ENCODE measurements at places on chromosomes 3 and 15.
A peak's percentile ranks its signal among the peaks of the same experiment; 100 is the strongest.

- DNase-seq, result no peak
These were observed 13.3 kb upstream of the IQSEC1 start for GRCh38 chr3:13086531-13086981.

- no peak for DNase-seq
These were observed at the start of gene APBA2 for GRCh38 chr15:28885630-28886430. Gene APBA2, plus strand, starts transcription at chr15:28885974. Its CDS starts 167,911 bp downstream, at chr15:29053885.

- DNase-seq, result no peak
These were observed 301.4 kb downstream of the CNTN6 start for GRCh38 chr3:1394188-1394587.

- no peak for DNase-seq
These were observed 69.4 kb upstream of the PRR23E start for GRCh38 chr3:127123533-127123932.

GRCh38 chr3:34419801-34420200, 621.4 kb downstream of the PDCD6IP start:
- DNase-seq, result no peak

- peak; percentile 77 for DNase-seq
These were observed 8.4 kb downstream of the NBEAL2 start for GRCh38 chr3:46987743-46988401.

GRCh38 chr3:13509059-13509815, 29.1 kb downstream of the HDAC11 start:
- no peak for DNase-seq

- no peak for DNase-seq
These were observed 39.0 kb downstream of the ANAPC13 start for GRCh38 chr3:134446800-134447199.

GRCh38 chr15:89178307-89178977, 42.9 kb downstream of the RLBP1 start:
- no peak for DNase-seq

GRCh38 chr15:40770147-40770721, 454 bp downstream of the C15orf62 start:
- DNase-seq, result no peak

DNA sequence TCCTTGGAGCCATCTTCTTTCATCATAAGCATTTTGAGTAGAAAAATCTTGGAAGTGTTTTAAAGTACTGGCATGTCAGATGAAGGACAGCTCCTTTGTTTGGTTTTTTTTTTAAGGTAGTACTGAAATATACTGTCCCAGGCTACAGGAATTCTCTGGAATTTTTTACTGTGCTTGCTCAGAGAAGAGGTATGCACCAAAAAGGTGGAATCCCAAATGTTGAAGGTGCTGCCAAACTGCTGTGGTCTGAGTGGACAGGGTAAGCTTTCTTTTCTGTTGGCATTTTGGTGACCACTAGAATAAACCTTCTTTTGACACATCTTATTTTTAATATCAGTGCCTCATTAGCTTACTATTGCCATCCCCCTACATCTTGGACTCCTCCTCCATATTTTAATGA, 7.2 kb downstream of the GNL3 start:
- DNase-seq, result no peak

DNA sequence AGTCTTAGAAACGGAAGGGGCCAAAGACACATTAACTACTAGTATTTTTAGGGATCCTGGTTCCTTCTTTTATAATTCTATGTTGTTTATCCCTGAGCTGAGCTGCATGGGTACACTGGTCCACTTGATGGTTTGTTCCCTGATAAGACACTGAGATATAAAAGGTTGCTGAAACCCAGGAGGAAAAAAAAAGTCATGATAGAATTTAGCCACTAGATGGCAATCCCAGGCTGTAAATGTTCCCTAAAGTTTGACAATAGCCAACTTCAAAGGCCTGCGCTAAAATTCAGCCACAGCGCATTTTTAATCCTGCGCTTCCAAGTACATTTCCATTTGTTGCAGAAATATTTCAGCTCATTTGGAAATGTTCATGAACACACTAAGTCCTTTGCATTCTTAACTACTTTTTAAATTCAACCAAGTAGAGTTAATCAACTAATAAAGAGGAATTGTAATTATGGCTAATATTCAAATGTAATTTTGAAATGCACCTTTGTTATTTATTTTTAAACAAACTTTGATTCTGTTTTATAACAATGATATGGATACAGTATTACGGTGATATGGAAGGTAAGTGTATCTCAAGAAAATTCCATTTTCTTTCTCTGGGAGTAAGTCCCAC, 249.3 kb upstream of the FEZF2 start:
- no peak for DNase-seq

- no peak for DNase-seq
These were observed 524.7 kb downstream of the NAALADL2 start for GRCh38 chr3:175383813-175384212.

DNA sequence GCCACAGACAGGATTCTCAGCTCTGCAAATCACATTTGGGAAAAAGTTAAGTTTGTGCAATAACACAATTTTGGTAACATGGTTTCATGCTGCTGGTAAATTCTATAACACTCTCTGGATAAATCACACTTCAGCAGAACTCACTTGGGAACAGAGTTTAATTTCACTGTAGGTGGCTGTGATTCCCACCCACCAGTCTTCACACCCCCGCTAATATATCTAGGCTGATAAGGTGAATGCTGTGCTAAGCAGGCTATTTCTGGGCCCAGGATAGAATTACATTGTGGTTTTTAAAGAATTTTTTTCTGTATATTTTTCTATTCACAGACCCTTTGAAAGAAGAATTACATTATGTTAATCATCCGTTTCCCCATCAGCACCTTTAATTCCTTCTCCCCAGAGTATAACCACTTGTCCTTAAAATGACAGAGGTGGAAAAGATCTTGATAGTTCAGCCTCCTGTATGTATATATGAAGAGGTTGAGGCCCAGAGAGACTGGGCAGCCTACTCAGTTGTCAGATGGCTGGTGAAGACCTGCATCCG, 22.9 kb downstream of the MAP2K1 start:
- no peak for DNase-seq

GRCh38 chr3:123872621-123873020, 11.5 kb downstream of the MYLK start:
- DNase-seq, result no peak

- peak; percentile 47 for DNase-seq
These were observed 832 bp downstream of the TGFBR2 start for GRCh38 chr3:30607032-30607833.

DNA sequence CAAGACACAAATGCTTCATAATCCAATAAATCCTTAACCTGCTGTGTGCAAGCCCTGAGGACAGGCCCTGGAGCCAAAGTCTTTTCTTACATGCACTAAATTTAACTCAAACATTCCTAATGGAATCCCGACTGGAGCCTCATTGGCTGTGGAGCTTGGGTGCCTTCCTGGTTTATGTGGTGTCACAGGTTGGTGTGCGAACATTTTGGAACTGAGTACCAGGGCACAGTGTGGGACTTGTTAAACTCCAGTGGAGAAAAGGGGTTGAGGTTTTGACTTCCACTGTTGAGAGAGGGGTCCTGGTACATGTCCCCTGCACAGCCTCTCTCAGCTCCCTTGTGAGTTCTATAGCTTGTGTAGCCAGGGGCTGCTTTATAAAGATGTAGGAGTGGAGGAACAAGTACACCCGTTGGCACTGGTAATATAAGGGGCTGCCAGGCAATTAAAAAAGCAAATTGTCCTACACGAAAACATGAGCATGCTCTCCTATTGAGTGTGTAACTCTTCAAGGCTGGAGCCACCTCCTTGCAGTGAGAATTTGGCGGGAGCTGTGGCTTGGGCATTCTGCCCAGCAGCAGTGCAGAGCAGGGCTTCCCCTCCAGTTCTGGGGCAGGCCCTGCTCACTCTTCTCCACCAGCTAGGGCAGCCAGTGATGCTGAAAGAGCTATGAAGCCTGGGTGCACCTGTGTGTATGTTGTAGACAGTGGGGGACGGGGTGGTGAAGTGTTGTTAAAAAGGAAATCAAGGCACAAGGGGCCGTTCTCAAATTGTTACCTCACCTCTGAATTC, 218.1 kb downstream of the CLSTN2 start:
- no peak for DNase-seq

- DNase-seq, result no peak
These were observed 31.4 kb downstream of the NPTN start for GRCh38 chr15:73601451-73602445.

- no peak for DNase-seq
These were observed 295 bp downstream of the ZWILCH start for GRCh38 chr15:66505430-66505811.

- no peak for DNase-seq
These were observed 7.4 kb upstream of the TGM5 start for GRCh38 chr15:43274136-43274535.

- no peak for DNase-seq
These were observed 471.6 kb upstream of the SGO1 start for GRCh38 chr3:20657560-20657959.

DNA sequence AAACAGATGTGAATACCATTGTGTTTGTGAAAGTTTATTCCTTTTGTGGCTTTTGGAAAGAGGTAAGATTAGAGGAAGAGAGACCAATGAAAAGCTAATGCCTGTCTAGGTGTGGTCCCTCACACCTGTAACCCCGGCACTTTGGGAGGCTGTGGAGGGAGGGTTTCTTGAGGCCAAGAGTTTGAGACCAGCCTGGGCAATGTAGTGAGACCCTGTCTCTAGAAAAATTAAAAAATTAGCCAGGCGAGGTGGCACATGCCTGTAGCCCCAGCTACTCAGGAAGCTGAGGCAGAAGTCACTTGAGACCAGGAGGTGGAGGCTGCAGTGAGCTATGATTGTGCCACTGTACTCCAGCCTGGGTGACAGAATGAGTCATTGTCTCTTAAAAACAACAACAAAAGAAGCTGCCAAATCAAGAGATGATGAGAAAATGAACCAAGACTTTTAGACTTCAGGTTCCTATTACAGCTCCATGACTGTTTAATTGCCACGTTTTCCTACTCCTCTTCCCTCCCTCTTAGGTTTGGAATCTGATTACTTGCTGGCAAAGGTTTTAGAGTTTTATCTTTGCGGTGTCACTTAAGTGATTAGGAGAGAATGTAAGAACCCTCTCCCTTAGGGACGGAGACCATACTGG, 68.7 kb downstream of the CGNL1 start:
- DNase-seq, result no peak

- DNase-seq, result no peak
These were observed 1.5 kb upstream of the CACNA2D3 start for GRCh38 chr3:54120657-54121413.

GRCh38 chr15:55827204-55827603, 84.3 kb upstream of the PRTG start:
- DNase-seq, result no peak
